ENCODE measurements at places on chromosomes 7 and 10. TPM values are rescaled to one million over a fixed set of nuclear protein-coding genes. Genes with fewer than 3 reads are reported as not detected.

GRCh38 chr7:18575622-18576572 lies 80.3 kb downstream of the HDAC9 start:
- peaks cover 3% of the 10 kb centered on the region for H3K4me1 ChIP-seq
- no peak for DNase-seq
- H3K36me3 ChIP-seq: no peaks in the 10 kb centered on the region

- no peak overlapping the region for H3K27ac ChIP-seq
- peaks cover 5% of the 10 kb centered on the region for H3K4me1 ChIP-seq
- no peak overlapping the region for H3K4me3 ChIP-seq
- no peak for DNase-seq
Measured at GRCh38 chr7:139876622-139877283, 47.7 kb downstream of the TBXAS1 start.

Gene PIP
- total RNA-seq: not detected

DNA sequence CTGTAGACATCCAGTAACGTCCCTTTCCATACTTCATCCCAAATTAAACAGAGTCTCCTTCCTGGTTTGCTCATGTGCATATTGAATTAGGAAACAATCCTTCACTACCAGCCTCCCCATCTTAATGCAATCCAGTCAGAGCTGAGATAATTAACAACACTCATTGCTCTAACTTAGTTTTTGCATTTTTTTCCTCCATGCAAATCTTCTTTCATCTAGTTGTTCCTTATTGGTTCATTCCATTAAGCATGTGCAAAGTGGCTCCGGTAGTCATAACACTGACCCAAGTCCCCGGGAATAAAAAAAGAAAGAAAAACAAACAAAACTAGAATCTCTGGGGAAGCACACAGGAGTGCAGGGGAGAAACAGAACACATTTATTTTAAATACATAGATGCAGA lies 1176.1 kb downstream of the GATA3 start:
- no peaks in the 10 kb centered on the region for H3K27me3 ChIP-seq
- H3K36me3 ChIP-seq: no peaks in the 10 kb centered on the region
- no peak overlapping the region for H3K4me3 ChIP-seq
- no peak overlapping the region for H3K27ac ChIP-seq
- H3K4me1 ChIP-seq: no peaks in the 10 kb centered on the region
- DNase-seq: no peak

Gene AKAP9
- total RNA-seq: 34.7 TPM
